ENCODE measurements at places on chromosomes 16 and 17. TPM values are rescaled to one million over a fixed set of nuclear protein-coding genes. Genes with fewer than 3 reads are reported as not detected.

The ZNF624 gene
- total RNA-seq, result 1.9 TPM

The PLA2G10 gene
- total RNA-seq, result 0.22 TPM

GRCh38 chr17:37438141-37438540 lies 31.5 kb downstream of the TADA2A start:
- no peaks in the 10 kb centered on the region for H3K27me3 ChIP-seq
- H3K4me3 ChIP-seq, result no peak overlapping the region
- H3K27ac ChIP-seq, result no peak overlapping the region
- DNase-seq, result peak; percentile 19
- no peaks in the 10 kb centered on the region for H3K4me1 ChIP-seq
- H3K36me3 ChIP-seq, result peaks cover 11% of the 10 kb centered on the region

- DNase-seq, result no peak
- no peaks in the 10 kb centered on the region for H3K36me3 ChIP-seq
- peaks cover 3% of the 10 kb centered on the region for H3K27me3 ChIP-seq
- H3K4me3 ChIP-seq, result peak overlapping the region; percentile 57
- peaks cover 23% of the 10 kb centered on the region for H3K4me1 ChIP-seq
- no peak overlapping the region for H3K27ac ChIP-seq
Measured at GRCh38 chr16:1159325-1159972, 6.5 kb downstream of the CACNA1H start.

DNA sequence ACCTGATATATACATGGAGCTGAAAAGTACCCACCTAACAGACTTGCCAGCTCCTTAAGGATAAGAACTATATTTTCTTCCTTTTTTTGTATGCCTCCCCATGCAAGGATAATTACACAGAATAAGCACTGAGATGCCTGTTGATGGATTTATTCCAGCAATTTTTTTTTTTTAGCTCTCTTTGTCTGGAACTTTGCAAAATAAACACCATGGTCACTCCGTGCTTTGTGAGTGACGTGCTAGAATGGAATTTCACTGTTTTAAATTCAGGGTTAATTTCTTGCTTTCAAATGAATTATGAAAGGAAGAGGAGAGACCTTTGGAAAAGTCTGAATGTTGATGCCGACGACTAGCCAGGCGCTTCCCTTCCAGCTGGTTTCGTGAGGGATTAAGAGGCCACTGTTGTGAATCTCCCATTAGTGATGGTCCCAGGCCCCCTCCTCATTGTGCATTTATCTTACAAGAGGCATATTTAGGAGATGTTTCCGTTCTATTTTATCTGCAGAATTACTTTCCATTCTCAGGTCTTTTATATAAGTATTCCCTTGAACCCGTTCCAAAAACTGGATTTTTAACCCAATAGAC lies 529.1 kb downstream of the WWOX start:
- no peak overlapping the region for H3K4me3 ChIP-seq
- H3K36me3 ChIP-seq, result no peaks in the 10 kb centered on the region
- H3K27me3 ChIP-seq, result no peaks in the 10 kb centered on the region
- no peak overlapping the region for H3K27ac ChIP-seq
- no peaks in the 10 kb centered on the region for H3K4me1 ChIP-seq

DNA sequence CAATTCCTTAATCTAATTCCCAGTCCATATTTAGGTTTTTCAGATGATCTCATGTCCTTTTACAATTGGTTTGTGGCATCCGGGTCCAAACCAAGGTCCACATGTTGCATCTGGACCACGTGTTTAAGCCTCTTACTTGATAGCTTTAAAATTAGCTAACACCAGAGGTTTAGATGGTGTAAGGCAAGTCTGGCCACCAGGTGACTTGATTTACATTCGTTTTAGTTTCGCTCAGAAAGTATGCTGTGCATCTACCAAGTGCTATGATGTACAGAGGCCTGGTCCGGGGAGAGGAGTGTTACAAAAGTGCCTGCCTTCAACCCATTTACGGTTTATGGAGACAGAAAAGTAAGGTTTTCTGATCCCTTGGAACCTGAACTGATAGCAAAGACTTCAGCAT lies 878 bp upstream of the DNAJA2 start:
- H3K27ac ChIP-seq, result 0 out of 2 replicates have a peak overlapping the region, but pooled peaks have one; percentile 52
- peak overlapping the region; percentile 87 for H3K4me3 ChIP-seq
- no peaks in the 10 kb centered on the region for H3K27me3 ChIP-seq
- H3K36me3 ChIP-seq, result peaks cover 10% of the 10 kb centered on the region
- DNase-seq, result no peak

DNA sequence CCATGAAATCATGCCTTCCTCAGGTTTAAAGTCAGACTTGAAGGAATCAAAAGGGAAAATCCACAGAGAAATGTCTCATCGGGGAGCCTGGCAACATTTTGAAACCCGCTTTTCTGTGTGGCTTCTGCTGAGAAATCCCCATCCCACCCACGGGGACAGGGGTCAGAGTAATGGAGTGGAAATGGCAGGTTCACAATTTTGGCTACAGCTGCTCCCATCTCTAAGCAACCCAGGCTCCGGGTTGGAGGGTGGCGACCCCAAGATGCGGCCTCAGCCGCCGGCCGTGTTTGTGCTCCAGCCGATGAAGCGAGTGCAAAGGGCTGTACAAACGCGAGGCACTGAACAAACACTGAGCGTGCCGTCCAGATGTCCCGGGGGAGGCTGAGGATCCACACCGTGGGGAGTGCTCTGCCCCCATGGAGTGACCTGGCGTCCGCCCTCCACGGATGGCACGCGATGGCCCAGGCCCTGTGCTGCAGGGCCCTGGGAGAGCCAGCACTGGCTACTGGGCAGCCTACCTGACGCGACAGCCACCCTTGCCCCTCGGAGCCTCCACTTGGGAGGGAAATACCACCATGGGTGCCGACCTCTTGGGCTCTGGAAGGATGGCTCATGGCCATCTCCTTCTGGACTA lies 22.2 kb downstream of the SLC43A2 start:
- no peaks in the 10 kb centered on the region for H3K27me3 ChIP-seq
- H3K4me3 ChIP-seq, result no peak overlapping the region
- DNase-seq, result no peak

- no peak for DNase-seq
- no peak overlapping the region for H3K27ac ChIP-seq
- no peaks in the 10 kb centered on the region for H3K4me1 ChIP-seq
- H3K36me3 ChIP-seq, result no peaks in the 10 kb centered on the region
- peak overlapping the region; percentile 37 for H3K4me3 ChIP-seq
- H3K27me3 ChIP-seq, result peaks cover 65% of the 10 kb centered on the region
Measured at GRCh38 chr16:79599837-79600637, 500 bp downstream of the MAF start.

DNA sequence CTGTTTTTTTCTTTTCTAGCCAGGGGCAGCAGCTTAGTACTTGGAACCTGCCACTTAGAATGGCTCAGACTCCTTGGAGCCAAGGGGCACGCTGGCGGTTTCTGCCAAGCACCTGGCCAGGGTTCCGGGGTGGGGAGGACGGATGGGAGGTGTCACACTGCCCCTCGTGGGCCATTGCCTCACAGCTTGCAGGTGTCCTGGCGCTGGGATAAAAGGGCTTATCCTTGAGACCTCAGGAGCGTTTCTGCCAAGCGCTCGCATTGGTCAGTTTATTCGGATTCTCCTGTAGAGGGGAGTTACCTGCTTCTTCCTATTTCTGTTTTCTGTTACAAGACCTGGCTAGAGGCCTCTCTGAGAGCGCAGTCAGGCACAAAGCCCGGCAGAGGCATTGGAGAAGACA lies 234.6 kb downstream of the MSI2 start:
- no peaks in the 10 kb centered on the region for H3K27me3 ChIP-seq
- H3K27ac ChIP-seq, result no peak overlapping the region
- no peak for DNase-seq

- peaks cover 44% of the 10 kb centered on the region for H3K4me1 ChIP-seq
- no peak overlapping the region for H3K27ac ChIP-seq
- DNase-seq, result no peak
- peaks cover 39% of the 10 kb centered on the region for H3K36me3 ChIP-seq
- H3K4me3 ChIP-seq, result no peak overlapping the region
Measured at GRCh38 chr17:81556863-81557262, 4.7 kb upstream of the FAAP100 start.

DNA sequence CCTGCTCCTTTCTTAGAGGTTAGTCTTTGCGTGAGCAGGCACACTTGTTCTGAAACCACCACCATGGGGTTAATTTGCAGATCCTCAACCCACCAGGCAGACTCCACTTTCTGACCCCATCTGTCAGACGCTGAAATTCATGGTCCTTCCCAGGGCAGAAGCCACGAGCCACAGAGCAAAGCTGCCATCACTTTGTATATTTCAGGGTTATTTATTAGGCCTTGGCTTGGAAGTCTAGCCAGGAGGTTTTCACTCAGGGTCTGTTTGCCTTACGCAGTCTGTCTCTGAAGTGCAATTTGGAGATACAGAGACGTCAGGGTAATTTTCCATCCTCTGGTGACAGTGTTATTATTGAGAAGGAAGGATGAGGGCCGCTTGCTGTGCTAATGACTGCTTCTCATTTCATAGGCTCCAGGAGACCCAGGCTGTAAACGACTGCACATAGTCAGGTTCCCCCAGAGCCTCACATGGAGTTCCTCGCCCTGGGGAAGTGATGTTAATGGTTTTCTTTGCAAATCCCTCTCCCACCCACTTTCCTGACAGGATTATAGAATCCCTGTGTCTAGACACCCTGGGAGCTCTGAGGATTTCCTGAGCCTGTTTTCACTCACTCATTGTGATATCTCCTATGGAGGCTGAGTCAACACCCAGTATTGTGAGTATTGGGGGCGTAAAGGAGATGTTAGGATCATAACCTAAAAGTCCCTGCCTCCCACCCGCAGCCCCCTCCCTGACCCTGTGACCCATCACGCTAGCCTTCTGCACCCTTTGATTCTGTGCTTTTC lies 269.0 kb downstream of the ABCC12 start:
- peak overlapping the region; percentile 77 for H3K27ac ChIP-seq
- DNase-seq, result no peak
- H3K4me1 ChIP-seq, result peaks cover 29% of the 10 kb centered on the region
- H3K4me3 ChIP-seq, result no peak overlapping the region
- no peaks in the 10 kb centered on the region for H3K36me3 ChIP-seq

GRCh38 chr16:87735270-87736007 lies 30.3 kb downstream of the KLHDC4 start:
- H3K4me1 ChIP-seq, result no peaks in the 10 kb centered on the region
- H3K4me3 ChIP-seq, result no peak overlapping the region
- peaks cover 2% of the 10 kb centered on the region for H3K36me3 ChIP-seq
- no peak for DNase-seq
- H3K27ac ChIP-seq, result no peak overlapping the region
- no peaks in the 10 kb centered on the region for H3K27me3 ChIP-seq

DNA sequence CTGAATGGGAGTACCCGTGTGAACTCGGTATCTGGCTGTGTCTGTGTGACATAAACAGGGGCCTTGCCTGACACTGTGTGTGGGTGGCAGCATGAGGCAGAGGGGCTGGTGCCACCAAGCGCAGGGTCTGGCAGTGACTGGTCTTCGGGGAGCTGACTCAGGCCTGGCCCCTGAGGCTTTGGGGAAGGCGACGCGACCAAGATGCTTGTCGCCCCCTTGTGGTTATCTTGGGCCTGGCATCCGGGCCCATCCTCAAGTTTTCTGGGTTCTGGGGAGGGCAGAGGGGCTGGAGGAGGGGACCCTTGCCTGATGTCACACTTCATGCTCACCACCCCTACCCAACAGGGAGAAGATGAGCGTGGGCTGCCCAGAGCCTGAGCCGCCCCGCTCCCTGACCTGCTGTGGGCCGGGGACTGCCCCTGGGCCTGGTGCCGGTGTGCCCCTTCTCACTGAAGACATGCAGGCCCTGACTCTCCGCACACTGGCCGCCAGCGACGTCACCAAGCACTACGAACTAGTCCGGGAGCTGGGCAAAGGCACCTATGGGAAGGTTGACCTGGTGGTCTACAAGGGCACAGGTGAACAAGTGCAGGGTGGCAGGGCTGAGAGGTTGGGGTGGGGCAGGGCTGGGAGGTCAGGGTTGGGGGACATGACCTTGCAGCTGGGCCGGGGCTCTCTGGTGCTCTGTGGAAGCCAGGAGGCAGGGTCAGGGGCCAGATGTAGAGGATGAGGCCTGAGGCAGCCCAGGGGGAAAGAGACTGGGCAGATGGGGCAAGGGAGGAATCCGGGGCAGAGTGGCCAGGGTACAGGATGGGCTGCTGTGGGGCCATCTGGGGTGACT lies 24.9 kb downstream of the SBK1 start:
- H3K4me1 ChIP-seq, result no peaks in the 10 kb centered on the region
- no peaks in the 10 kb centered on the region for H3K36me3 ChIP-seq
- no peaks in the 10 kb centered on the region for H3K27me3 ChIP-seq
- peak; percentile 52 for DNase-seq
- no peak overlapping the region for H3K4me3 ChIP-seq

- H3K36me3 ChIP-seq, result peaks cover 28% of the 10 kb centered on the region
- H3K4me3 ChIP-seq, result no peak overlapping the region
- no peak overlapping the region for H3K27ac ChIP-seq
- no peaks in the 10 kb centered on the region for H3K4me1 ChIP-seq
Measured at GRCh38 chr17:1847191-1847590, 17.4 kb downstream of the RPA1 start.

DNA sequence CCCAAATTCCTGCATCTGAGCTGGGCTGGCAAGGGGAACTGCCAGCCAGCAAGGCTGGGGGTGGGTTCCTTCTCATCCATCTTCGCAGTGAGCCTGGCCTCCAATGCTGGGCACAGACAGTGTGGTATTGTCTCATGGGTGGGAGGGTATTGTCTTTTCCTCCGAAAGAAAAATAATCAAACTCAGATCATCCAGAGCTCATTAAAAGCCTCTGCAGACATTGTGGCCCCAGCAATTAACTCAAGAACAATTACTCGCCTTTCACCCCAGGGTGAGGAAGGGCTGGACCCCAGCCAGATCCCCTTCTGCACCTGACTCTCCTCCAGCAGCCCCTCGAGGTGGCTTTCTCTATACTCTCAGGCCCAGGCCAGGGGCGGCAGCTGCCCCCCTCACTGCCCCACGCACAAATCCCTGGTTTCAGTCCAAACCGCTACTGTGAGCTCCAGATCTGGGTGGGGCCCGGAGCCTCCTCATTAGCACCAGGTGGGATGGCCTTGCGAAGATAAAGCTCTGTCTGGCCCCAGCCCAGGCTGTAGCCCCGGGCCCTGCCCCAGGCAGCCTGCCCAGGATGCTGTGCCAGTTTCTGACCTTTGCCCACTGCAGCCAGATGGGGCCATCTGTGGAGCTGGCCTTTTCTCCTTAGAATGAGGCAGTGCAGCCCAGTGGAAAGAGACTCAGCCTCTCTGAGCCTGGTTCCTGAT lies 2.3 kb upstream of the KRT15 start:
- peak; percentile 59 for DNase-seq
- peaks cover 76% of the 10 kb centered on the region for H3K4me1 ChIP-seq
- peak overlapping the region; percentile 97 for H3K27ac ChIP-seq
- no peaks in the 10 kb centered on the region for H3K27me3 ChIP-seq
- peaks cover 18% of the 10 kb centered on the region for H3K36me3 ChIP-seq
